ENCODE measurements at places on chromosomes 16 and 17.
A peak's percentile ranks its signal among the peaks of the same experiment; 100 is the strongest.

GRCh38 chr17:50144355-50144754 is 6.1 kb downstream of the PPP1R9B start:
- no peak for DNase-seq

- DNase-seq, result no peak
These were observed 11.4 kb downstream of the GGA3 start for GRCh38 chr17:75250009-75250471.

DNA sequence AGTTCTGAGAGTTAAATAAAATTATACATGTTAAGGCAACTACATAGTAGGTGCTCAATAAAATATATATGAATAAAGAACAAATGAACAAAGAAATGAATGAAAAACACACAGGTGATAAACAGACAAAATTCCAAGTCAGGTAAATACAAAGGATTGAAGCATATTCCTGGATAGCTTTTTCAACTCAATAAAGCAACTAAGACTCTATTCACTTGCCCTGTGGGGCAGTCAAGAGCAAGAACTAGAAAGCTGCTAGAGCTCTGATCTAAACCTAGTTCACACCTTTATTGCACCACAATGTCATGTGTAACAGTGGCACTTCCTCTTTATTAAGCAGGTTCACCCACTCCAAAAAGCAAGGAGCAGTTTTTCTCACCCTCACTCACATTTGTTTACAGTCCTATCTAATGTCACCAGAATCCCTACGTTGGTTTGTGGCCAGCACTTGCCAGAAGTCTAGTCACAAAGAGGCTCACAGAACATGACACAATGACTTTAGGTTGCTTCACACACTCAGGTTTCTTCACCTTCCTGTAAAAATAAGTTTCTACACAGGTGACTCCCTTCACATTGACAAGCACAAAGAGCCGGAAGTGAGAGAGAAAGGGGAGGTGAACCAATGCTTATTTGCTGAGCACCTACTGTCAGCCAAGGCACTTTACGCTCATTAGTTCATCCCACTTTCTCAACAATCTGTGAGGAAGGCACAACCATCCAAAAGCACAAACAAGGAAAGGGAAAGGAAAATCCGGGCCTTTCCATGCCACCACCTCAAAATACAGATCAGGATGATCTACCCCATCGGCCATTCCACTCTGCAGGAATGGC is 70.8 kb downstream of the XPO6 start:
- peak; percentile 87 for DNase-seq

- no peak for DNase-seq
These were observed 23.2 kb downstream of the LSM12 start for GRCh38 chr17:44043272-44043696.

- no peak for DNase-seq
These were observed 19.8 kb downstream of the SPHK1 start for GRCh38 chr17:76404256-76404655.

DNA sequence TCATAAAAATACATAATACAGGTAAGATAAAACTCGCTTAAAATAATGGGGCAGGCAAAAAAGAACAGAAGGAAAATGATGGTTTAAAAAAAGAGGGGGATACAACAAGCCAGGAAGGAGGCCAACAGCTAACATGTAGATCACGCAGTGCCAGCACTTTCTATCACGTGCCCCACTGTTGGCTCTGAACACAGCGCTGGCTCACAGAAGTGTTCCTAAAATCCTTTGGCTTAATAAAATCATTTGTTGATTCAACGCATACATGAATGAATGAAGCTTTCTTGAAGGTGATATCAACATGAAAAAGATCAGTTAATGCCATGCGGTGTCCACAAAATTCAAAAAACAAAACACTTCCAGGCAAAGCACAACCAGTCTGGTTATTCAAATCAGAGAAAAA is 8.5 kb downstream of the ITGAE start:
- DNase-seq, result no peak

DNA sequence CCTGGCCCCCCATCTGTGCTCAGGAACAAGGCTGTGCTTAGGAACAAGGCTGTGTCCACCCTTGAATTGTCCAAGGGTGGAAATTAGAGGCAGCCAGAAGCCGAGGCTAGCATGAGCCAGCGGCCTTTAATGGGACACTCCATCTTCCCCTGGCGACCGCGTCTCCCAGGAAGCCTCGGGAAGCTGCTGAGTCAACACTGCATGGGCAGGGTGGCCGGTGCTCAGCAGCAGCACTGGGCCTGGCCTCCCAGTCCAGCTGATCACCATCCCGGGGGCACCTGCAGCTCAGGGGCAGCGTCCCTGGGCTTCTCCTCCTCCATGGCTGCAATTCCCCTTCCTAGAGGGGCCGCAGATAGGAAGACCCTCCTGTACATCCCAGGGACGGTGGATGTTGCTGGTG is 180.8 kb downstream of the ENGASE start:
- DNase-seq, result no peak

DNA sequence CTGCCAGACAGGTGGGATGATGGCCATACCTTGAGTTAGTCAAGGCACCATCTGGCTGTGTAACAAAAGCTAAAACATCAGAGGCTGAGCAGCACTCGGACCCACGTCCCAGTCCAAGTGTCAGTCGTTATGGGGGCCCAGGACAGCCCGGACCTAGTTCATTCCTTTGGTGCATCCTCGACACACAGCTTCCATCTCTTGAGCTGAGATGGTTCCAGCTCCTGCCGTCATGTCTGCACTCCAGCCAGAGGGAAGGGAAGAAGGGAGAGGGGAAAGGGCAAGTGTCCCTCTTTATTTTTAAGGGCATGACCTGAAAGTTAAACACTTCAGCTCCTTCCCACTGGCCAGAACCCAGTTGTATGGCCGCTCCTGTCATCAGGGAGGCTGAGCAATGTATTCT is 218.0 kb downstream of the SEC14L1 start:
- DNase-seq, result no peak
